ENCODE measurements at places on chromosomes 2 and 18.

DNA sequence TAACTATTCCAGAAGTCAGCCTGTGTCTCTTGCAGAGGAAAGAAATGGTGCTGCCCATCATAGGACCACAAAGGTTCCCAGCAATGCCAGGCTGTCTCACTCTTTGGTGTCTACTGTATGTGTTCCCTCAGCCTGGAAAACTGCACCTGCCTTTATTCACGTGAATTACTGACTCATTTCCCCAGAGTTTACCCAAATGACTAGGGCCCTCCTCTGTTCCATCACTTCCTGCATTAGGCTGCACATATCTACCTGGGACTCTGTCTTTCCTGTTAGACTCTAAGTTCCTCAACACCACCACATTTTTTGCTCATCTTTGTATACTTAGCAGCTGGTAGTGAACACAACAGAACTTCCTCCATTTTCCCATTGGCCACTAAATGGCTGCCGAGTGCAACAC lies 188.3 kb downstream of the FHOD3 start:
- no peak for DNase-seq

- no peak for DNase-seq
Measured at GRCh38 chr18:9449600-9450414, 25.5 kb upstream of the RALBP1 start.

- DNase-seq = no peak
Measured at GRCh38 chr18:2641638-2642037, 13.9 kb upstream of the SMCHD1 start.

DNA sequence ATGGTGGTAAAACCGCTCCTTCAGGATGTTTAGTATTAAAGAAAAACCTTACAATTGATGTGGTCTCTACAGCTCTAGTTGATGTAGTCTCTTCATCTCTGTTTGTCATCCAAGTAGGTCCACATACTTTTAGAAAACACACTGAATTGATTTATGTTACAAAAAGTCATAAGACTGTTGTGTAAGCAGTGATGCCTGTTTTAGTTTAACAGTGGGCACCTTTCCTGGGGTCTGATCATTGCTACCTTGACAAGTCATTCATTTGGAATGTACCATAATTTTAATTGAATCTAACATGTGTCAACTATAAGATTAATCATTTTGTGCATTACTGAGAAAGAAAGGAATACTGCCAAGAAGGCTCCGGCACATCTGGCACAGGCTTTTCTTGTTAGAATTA lies 34.3 kb downstream of the GIGYF2 start:
- no peak for DNase-seq

GRCh38 chr2:161165811-161166210 lies 5.6 kb downstream of the TANK start:
- no peak for DNase-seq

GRCh38 chr2:112712903-112713584 lies 7.8 kb upstream of the NT5DC4 start:
- DNase-seq = no peak

DNA sequence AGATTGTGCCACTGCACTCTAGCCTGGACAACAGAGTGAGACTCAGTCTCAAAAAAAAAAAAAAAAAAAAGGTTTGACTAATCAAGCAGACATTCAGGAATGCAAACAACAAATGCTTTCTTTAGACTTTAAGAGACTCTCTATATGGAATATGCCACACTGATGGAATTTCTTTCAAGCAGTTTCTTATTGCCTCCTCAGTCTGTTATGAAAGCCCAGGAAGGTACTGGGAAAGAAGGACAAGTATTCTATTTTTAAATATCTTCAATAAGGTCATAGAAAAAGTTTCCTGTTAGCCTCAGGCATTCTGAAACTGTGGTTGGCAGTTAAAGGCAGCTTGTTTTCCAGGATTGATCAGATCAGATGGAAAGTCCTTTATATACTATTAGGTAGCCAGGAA lies 241.6 kb downstream of the PIK3C3 start:
- DNase-seq = no peak

DNA sequence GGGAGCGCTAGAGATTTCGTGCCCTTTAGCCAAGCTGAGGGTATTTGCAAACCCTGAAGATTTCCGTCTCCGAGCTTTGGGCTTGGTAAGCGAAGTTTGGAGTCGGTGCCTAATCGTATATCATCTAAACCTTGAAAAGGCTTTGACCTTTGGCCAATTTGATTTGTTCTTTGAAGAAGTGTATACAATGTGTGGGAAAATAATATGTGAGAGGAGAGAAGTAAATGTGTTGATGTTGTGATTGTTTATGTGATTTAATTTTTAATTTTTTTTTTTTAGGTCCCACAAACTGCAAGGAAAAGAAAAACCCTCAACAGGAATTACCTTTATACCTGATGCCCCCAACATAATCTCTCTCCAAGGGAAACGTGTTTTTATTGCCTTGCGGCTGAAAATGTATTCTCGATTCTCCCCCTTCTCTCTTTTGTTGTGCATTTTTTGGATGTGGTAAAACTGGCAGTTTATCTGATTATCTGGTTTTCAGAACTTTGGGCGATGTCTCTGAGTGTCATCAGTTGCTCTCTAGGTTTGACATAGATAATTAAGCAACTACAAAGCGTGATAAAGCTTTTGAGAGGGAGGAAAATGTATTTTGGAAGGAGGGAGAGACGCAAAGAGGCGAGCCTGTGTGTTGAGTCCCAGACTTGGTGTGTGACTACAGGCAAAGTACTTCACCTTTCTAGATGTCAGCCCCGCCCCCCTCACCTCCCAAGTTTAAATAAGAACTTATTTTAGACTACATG lies 912 bp upstream of the FBXO11 start:
- DNase-seq = no peak

GRCh38 chr2:143828763-143829537 lies 691.0 kb downstream of the ZEB2 start:
- no peak for DNase-seq

- DNase-seq = peak; percentile 17
Measured at GRCh38 chr2:147133286-147133908, 711.4 kb upstream of the ACVR2A start.

GRCh38 chr2:241080405-241081189 lies 21.5 kb downstream of the MTERF4 start:
- DNase-seq = no peak

DNA sequence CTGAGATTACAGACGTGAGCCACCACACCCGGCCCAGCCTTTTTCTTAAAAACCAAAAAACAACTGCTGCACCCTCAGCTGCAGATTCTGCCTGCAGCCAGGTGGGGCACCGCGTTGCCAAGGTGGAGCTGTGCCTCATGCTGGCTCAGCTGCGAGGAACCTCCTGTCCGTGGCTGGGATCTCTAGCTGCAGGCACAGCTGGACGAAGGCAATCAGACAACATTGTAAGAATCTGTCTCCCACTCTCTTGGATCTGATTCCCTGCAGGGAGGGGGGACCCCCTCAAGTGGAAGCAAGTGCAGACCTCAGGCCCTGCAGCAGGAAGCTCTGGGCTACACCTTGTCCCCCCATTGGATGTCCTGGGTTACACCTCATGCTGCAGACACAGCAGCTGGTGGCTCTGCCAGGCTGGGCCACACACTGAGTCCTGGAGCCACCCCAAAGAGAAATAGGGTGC lies 24.1 kb downstream of the CIDEA start:
- DNase-seq = no peak

DNA sequence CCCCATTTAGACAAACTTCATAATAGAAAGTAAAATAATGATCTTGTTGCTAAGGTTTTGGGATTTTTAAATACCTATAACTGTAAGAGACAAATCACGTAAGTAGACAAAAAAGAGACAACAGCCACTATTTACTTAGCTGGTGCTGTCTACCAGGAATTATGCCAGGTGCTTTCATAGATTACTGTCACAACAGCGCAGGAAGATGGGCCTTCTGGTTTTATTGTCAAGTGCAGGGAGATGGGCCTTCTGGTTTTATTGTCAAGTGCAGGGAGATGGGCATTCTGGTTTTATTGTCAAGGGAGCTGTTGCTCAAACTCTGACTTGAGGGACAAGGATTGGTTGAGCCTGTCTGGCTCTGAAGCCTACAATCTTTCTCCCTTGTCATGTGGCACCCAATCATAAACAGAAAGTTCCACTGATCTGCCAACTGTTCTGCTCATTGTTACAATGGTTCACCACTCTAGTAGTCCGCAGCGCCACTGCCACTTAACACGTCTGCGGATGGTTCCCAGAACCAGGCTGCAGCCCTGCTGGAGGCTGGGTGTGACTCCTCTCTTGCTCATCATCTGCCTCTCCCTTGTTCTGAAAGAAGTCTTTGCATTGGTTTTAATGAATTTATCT lies 95.0 kb downstream of the RNF144A start:
- no peak for DNase-seq

- DNase-seq = no peak
Measured at GRCh38 chr18:42011053-42011452, 56.0 kb downstream of the PIK3C3 start.

DNA sequence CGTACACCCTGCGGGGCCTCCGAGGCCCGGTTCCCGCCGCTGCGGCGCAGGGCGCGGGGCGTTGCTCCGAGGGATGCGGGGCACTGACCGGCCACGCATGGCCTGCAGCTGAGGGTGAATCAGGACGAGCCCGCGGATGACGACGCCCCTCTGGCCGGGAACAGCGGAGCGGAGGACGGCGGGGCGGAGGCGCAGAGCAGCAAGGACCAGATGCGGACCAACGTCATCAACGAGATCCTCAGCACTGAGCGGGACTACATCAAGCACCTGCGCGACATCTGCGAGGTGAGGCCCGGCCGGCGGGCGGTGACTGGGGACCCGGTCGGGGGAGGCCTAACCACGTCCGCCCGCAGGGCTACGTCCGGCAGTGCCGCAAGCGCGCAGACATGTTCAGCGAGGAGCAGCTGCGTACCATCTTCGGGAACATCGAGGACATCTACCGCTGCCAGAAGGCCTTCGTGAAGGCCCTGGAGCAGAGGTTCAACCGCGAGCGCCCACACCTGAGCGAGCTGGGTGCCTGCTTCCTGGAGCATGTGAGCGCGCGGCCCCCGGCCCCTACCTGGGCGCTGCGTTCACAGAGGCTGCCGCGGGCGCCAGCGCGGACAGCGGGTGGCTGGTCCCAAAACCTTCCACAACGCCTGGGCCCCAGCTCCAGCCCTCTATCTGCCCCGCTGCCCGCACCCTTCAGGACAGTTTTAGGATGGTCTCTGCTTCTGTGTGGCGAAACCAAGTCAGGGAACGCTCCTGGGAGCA lies 53.2 kb downstream of the FAM168B start:
- DNase-seq = no peak

DNA sequence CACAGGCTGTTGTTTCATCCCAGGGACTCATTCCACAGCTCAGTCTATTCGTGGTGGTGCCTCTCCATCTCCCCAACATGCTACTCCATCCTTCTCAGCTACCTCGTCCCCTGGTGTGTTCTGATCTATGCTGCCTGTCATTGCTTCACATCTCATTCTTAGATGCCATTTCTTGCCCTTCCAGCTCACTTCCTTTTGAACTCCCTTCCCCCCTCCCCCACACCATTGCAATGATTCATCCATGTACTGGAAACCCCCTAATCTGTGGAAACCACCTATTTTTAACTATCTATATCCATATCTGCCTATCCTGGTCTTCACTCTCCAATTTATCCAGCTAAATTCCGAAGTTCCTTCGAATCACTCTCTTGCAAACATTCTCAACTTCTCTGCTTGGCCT lies 65.7 kb upstream of the PARD3B start:
- no peak for DNase-seq

DNA sequence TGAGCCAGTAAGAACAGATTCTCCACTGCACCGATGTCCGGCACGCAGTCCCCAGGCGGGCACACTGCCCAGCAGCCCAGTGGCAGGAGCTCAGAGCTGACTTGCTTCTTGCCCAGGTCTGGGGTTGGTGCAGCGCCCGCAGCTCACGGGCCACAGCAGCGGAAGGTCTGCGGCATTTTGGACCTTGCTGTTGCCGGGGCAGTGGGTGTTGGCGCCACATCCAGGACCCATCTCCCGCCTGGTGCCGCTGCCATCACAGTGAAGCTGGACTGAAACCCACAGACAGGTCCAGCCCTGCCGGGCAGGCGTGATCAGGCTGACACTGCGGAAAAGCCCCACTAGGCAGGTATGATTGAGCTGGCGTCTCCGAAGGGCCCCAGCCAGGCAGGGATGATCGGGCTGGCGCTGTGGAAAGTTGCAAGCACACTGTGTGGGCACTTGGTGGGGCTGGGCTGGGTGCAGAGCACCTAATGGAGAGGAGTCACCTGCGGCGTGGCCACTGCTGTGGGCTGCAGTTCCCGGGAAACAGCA lies 75.5 kb downstream of the SLC66A2 start:
- DNase-seq = no peak

DNA sequence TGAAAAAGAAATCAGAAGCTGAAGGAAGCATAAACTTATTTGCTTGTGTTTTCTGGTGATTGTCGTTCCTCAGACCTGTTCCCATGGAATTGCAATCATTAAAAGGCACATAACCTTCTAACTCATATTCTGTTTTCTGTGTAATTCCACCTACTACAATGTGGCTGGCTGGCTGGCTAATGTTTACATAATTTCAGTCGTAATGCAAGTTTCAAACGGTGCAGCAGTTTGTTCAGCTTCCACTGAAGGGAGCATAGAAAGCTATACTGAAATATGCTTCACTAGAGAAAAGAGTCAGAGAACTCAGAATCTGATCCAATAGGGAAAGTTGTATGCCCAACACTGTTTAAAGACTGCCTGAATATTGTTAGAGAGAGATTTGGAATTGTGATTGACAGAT lies 27.1 kb upstream of the SCN7A start:
- no peak for DNase-seq

DNA sequence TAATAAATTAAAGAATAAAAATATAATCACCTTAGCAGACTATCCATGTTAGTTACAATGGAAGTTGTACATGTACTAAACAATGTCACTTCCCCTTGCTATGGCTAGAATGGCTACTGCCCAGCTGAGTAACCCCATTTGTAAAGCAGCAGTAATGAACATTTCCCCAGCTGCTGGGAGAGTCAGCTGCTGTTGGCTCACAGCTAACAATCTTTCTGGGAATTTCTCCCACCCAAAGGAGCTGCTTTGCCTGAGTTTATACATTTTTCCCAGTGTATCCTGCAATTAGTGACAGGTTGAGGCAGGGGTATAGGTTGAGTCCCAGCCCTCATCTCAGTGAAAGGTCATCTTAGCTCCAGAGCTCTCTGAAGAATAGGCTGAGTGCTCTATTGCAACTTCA lies 665.6 kb upstream of the KLHL29 start:
- no peak for DNase-seq

DNA sequence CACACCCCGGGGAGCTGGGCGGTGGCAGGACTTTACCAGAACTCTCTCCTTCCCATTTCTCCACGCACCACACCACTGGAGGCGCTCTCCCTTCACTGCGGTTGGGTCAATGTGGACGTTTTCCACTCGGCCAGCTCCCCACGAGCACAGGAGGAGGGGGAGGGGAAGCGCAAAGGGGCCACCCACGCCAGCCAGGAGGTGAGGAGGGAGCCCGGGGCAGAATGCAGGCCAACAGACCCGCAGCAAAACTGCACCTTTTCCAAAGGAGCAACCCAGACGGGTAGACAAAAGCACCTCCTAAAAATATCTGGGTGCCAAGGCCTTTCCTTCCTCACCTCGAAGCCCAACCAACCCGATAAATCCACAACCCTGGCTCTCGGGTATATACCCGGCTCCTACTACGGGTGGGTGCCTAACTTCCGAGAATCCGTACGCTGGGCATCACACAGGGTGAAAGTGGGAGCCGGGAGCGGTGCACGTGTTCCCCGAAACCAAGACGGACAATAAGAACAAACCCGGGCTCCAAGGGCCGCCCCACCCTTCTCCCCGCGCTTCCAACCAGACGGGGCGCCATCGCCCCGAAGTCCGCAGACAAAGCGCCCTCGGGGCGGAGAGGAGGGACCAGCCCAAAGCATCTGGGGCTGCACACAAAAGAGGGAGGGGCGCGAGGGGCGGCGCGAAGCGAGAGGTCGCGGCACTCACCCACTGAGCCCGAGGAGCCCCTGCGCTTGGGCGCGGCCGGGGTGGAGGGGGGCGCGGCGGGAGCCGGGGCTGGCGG lies 1.0 kb downstream of the RTN4 start:
- peak; percentile 54 for DNase-seq
